Hepatic stellate cell (primary cell): ENCODE measurements at places on chromosomes 11 and 22.

DNA sequence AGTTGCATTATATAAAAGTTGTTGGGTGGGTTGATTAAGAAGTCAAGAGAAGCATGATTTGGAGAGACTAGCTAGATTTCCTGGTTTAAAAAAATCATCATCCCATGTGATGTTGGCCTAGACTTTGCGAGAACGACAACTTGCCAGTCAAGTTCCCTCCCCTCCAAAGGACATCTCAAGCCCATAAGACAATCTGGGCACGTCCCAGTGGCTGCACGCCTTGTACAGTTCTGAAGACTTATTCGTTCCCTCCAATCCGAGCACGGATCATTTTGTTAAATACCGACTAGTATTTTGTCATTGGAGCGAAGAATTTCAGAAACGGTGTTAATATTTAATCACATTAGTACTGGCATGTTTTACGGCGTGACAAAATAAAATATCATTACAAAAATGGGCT lies 8.0 kb downstream of the MN1 start:
- DNase-seq = no peak

GRCh38 chr11:56152333-56152732 lies 7.8 kb downstream of the OR8K5 start:
- DNase-seq = no peak

DNA sequence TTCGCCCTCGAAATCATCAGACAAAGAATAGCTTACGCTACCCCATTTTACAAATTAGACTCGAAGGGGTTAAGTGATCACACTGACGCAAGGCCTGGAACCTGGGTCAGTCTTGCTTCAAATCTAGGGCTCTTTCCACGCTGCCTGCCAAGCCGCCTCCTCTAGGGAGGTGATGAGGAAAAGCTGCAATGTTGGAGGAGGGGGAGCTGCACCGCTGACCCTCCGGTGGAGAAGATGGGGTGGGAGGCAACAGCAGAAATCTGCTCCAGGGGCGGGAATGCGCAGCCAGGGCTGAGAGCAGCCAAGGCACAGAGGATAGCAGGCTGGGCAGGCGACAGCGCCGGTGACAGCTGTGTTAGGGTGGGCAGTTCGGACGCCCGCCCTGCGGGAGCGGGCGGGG lies 595 bp downstream of the SYVN1 start:
- no peak for DNase-seq

DNA sequence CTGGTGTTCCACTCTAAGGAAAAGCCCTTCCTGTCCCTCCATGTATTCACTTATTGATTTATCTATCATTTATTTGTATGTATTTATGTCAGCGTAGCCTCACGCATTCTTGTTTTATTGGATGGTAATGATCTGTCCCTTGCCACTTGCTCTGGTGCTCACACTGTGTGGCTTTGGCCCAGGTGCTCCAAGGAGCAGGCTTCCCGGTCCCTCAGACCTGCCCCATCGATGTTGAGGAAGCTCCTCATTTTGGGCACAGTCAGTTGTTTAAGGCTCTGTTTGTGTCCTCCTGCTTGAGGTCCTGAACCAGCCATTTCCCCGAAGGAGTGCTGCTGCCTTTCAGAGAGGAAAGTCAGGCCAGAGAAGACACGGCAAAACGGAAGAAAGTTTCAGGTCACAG lies 1485.4 kb downstream of the TBC1D22A start:
- DNase-seq = no peak

GRCh38 chr11:46402957-46403902 lies 11.7 kb upstream of the CHRM4 start:
- DNase-seq = no peak

GRCh38 chr11:88175569-88176075 lies 379 bp upstream of the RAB38 start:
- DNase-seq = no peak

- DNase-seq = no peak
Measured at GRCh38 chr22:20153945-20154344, 3.1 kb upstream of the CCDC188 start.
